ENCODE measurements at places on chromosomes 11 and 22.

- DNase-seq: no peak
Observed at GRCh38 chr11:28343304-28344233, 235.4 kb downstream of the METTL15 start.

- DNase-seq: no peak
Observed at GRCh38 chr11:63590024-63590788, 24.0 kb downstream of the PLAAT3 start.

DNA sequence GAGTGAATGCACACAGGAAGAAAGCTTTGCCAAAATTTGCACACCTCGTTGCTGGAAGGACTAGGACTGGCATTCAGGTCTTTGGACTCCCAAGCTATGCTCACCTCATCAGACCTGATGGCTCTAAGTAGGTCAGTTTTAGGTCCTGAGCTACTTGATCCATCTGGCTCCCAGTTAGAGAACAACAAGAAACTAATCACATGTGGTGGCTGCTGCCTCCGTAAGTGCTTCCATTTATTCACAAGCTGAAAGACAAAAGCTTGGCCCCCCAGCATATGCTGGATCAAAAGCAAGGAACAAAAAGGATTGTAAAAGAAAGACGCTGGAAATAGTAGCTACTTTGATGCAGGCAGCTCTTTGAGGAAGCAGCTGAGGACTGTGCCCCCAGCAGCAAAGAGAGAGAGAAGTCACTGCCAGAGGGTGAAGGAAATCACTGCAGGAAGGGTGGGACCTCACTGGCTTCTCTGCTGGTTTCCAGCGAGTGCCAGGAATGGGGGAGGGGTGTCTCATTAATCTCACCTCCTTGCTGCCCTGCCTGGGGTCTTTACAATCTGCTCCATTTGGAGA lies 268.9 kb downstream of the KIRREL3 start:
- DNase-seq: no peak

- DNase-seq: no peak
Observed at GRCh38 chr11:130464291-130464812, 15.9 kb downstream of the ADAMTS15 start.
